ENCODE measurements at places on chromosomes 5 and 9.

GRCh38 chr9:83633255-83633654 is 10.3 kb downstream of the IDNK start:
- DNase-seq: no peak

DNA sequence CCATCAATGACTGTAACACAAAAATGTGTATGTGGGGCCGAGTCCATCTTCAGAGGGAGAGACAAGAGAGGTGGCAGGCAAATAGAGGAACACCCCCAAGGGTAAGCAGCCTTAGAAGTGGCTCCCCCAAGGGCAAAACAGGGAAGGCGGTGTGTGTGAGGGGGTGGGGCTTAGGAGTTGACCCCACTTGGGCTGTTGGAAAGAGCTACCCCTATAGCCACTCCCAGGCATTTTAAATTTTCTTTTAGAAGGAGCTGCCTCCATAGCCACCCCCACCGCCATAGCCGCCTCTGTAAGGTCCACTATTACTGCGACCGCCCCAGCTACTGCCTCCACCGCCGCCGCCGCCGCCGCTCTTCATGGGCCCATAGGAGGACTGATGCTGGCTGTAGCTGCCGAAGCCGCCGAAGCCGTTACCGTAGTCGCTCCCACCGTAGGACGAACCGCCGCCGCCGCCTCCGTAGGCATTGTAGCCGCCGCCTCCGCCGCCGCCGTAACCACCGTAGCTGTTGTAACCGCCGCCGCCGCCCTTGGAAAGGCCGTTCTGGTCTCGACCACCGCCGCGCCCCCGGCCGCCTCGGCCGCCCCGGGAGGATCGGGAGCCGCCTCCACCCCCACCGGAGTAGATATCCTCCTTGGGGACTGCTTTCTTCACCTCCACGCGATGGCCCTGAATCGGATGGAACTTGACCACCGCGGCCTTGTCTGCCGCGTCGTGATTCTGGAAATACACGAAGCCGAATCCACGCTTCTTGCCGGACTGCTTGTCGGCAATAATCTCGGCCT is 1.1 kb downstream of the HNRNPA0 start:
- peak; percentile 34 for DNase-seq

DNA sequence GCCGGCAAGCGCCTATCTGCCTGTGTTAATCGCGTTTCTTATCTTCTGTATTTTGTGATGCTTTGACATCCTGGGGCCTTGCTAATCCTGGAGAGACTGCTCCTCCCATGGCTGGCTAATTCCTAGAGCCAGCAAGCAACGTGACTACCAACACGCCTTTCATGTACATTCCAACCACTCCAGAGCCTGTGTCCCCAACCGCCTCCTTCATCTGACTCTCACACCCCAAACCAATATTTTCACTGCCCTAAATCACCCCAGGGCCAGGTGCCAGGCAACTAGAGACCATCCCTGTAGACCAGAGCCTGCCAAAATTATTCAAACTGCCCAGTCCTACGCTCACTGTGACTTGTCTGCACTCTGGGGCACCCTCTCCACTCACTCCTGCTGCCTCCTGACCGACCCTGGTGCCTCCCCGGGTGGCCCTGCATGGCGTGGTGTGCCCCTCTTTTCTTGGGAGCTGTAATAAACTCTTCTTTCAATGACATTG is 50.5 kb upstream of the COL5A1 start:
- DNase-seq: no peak

- DNase-seq: no peak
These were observed 66.4 kb downstream of the NRG2 start for GRCh38 chr5:139976703-139977102.

- no peak for DNase-seq
These were observed 10.5 kb downstream of the GRAMD2B start for GRCh38 chr5:126433701-126434100.

- DNase-seq: no peak
These were observed 108.4 kb downstream of the MSX2 start for GRCh38 chr5:174832811-174833210.

DNA sequence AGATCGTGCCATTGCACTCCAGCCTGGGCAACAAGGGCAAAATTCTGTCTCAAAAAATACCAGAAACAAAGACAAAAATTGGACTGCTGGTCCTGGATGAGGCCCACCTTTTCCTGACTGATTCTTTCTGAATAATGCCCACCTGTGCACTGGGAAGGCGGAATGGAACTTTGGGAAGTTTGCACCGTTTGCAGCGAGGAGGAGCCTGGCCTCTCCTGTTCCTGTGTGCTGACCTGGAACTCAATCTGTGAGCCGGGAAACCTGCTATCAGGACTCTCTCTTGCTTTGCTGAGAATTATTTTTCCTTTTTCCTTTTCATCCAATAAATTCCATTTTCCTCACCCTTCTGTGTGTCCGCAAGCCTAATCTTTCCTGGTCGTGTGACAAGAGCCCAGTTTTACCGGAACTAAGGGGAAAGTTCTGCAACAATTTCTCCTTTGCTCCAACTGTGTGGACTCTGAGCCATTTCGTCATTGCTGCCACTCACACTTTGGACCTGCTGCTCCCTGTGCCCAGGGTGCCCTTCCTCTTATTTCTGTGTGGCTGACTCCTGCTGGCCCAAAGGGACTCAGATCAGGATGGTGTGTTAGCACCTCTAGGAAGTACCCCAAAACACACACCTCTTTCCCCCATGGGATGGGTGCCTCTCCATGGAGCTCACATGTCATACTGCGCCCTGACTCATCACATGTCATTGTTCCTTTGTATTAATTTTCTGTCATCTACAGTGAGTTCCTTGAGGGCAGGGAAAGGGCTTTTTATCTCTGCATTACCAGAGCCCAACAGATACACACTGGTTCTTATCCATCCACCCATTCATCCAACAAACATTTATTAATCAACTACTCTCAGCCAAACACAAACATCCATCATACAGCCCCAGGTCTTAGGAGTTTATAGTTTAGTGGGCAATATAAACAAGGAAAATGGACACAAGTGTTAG is 4.7 kb upstream of the GLRX start:
- no peak for DNase-seq

DNA sequence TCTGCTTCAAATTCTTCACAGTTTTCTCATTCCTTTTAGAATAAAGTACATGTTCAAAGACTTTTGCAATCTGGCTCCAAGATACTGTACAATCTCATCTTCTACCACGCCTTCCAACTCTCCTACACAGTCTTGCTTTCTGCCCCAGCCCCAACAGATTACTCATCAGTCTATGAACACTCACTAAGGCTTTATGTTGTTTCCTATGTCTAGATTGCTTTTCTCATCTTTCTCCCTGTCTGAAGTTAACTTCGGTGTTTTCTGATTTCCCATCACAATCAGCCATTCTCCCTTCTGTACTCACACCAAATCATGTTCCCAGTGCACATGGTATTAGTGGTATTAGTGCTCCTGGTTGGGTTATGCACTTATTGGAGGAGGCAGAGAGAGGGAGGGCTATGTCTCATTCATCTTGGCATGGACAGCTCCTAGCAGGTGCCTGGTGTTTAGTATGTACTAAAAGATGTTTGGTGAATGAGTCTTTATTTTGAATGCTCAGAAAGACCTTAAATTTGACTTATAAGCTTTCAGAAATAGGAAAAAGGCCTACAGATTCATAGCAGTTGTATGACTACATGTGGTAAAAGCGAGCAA is 44.0 kb upstream of the ZNF608 start:
- DNase-seq: no peak

DNA sequence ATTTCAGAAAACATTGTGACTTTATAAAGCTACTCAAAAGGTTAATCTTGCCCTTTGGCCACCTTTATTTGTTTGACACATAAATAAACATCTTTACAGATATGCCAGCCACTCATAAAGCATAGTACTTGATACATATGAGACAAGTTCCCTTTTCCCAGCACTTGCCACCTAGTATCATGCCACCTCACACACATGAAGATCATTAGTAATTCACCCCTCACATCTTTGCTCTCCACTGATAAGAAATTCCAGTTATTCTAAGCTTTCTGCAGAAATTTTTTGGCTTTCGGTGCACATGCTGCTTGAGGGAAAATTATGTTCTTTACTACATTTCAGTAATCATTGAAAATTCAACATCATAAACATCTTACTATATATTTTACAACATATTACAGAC is 59.1 kb downstream of the DEPDC1B start:
- DNase-seq: no peak

GRCh38 chr5:88660264-88660946 is 222.6 kb downstream of the MEF2C start:
- peak; percentile 47 for DNase-seq

GRCh38 chr9:106287731-106288130 is 575.2 kb upstream of the ZNF462 start:
- no peak for DNase-seq

DNA sequence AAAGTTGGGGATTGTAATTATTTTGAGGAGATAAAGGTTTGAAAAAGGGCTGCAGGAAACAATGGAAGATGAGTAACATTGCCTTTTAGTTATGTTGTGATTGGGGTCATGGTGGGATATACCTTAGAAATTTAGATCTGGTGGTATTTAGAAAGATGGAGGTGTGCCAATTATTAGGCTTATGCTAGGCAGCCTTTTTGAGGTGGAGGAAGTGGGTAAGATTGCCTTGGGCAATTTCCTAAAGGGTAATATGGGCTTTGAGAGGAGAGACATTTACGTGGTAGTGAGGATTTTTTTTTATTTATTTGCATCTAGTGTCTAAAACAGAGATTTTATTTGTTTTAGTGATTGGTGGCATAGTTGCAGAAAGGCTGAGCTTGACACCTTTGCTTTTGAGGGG is 10.5 kb downstream of the HSPA4 start:
- DNase-seq: no peak

DNA sequence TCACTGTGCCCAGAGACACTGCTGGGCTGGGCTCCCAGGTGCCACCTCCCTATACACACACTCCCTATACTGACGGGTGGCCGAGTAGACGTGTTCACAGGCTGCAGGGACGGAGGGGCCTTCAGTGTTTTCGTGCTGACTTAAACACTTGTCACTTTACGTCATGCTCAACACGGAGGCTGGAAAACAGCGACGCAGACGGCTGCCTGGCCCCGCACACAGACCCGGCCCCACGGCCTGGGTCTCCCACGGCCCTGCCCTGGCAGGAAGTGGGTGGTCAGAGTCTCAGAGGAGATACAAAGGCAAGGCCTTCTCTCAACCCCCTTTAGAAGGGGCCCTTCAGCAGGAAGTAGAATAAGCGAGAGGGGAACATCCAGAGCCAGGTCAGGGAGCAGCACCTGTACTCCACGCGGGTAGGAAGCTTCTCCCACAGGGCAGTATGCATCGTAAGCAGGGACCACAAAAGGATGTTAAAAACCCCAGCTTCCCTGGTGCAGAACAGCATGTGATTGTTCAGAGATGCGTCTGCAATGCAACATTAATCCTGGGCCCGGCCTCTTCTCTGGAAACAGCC is 11.9 kb upstream of the TBC1D9B start:
- DNase-seq: no peak

DNA sequence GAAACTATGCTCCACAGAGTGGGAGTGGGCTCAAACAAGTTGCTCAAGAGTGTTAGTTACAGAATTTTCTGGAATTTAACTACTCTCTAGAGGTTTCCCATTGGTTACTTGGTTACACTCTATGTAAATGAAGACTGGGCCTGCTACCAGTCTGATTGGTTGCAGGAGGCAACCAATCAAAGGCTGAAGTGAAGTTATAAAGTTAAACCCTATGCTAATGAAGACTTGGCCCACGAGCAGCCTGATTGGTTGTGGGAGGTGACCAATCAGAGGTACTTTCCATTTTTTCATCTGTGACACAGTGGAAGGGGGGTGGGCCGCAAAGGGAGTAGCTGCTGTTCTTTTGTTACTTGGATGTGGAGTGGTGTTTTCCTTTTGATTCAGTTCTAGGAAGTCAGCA is 69.4 kb downstream of the CACNA1B start:
- no peak for DNase-seq

- no peak for DNase-seq
These were observed 3.9 kb downstream of the GPRIN1 start for GRCh38 chr5:176606032-176606431.

- DNase-seq: no peak
These were observed 140.5 kb downstream of the NPR3 start for GRCh38 chr5:32851559-32852173.

DNA sequence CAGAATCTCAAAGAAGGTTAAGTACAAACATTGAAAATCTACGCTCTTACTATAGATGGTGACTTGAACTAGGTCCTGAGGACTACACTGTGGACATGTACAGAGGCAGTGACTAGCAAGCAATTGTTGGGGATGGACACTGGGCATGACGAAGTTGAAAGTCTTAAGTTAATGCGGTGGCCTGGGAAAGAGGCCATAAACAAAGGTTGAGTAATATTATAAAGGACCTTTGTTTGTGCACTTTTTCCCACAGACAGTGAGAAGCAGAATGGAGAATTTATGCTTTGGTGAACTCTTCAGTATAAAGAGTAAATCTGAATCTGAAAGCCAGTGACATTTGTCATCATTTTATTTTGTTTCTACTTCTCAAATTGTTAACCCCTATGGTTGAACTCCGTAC is 15.3 kb downstream of the ALDH1A1 start:
- DNase-seq: no peak

DNA sequence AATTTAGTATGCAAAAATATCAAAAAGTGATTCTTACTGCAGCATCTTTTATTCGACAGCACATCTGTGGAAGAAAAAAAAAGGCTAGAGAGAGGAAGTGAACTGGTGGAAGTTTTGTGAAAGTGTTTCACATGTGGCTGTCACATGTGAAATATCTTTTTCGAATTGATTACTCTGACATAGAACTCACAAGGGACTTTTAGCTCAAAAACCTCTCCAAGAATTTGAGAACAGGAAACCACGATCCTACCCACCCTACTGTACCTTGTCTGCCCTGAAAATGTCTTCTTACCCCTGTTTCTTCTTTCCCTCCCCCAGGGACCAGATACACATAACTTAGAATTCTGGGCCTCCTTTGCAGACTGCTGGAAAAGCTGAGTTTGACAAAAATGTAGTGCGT is 106.5 kb upstream of the PRRC1 start:
- DNase-seq: no peak

DNA sequence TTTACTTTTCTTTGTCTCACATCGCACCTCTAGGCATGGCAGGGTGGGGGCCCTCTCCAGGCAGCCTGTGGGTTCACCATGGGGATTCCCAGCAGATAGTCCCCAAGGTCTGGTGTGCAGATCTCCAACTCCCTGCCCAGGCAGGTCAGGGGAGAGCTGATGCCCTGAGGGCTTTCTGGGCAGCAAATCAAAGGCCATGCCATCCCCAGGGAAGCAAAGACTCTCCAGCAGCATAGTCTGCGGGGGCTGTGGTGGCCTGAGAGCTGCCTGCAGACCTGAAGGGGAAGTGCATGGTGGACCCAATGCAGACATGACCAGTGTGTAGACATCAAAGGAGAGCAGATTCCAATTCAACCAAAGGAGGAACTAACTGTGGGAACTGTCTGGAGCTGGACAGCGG is 7.7 kb downstream of the NEURL1B start:
- no peak for DNase-seq

Measured in endothelial cell (in vitro differentiated cells).